Stimulated activated CD8-positive, alpha-beta memory T cell treated with anti-CD3 and anti-CD28 coated beads, Interleukin-7, amount 100 ng/mL, for 24 hours (primary cell): ENCODE measurements at places on chromosomes 6 and 20.

GRCh38 chr6:119170447-119171087, 92.1 kb upstream of the FAM184A start:
- no peak for DNase-seq

DNA sequence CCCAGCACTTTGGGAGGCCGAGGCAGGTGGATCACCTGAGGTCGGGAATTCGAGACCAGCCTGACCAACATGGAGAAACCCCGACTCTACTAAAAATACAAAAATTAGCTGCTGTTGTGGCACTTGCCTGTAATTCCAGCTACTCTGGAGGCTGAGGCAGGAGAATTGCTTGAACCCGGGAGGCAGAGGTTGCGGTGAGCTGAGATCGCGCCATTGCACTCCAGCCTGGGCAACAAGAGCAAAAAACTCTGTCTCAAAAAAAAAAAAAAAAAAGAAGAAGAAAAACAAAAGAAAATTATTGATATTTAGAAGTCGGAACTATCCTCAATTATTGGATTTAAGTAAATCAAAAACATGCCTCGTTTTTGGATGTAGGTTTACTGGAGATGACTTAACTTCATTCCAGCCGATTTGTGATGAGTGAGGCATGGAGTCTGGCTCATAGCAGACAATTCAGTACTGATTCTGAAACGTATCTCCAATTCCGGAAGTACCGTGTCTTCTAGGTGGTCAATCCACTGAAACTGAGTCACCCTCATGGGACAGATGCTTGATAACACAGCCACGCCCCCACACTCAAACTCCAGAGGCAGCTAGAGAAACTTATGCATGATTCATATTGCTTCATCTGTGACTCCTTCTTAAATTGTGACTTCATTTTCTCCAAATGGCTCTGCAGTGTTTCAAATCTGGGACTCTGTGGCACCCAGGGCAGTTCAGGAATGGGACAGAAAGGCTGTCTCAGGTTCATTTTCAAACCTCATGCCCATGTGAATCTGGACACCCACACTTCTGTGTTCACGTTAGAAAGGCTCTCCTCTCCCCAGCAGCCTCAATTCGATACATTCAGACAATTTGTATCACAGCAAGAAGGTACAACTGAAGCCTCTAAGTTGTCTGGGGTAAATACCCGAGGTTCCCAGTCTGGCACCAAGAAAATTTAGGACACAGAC, 110.4 kb upstream of the ARMC2 start:
- DNase-seq = peak; percentile 14

GRCh38 chr6:14987490-14987889, 258.4 kb upstream of the JARID2 start:
- no peak for DNase-seq

- no peak for DNase-seq
Measured at GRCh38 chr6:170036916-170037315, 254.0 kb downstream of the DLL1 start.

DNA sequence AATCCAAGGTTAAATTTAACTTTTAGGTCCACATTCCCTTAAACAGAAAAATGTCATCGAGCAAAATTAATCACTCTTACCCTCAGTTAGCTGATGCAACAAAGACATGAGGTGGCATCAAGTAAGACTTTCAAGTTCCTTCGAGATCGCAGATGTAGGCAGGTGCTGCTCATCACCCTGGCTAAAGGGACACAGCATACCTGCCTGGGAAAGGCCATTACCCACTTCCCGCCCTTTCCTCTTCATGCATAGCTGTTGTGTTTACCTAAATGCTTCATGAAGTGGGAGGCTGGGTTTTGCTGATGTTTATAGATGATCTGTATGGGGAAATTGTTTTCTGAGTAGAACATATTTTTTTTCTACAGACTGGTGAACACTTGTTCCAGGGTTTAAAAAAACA, 67.7 kb downstream of the GFRA4 start:
- no peak for DNase-seq
